Stimulated activated naive CD4-positive, alpha-beta T cell (primary cell): ENCODE measurements at places on chromosomes 5 and 9.
A peak's percentile ranks its signal among the peaks of the same experiment; 100 is the strongest.

DNA sequence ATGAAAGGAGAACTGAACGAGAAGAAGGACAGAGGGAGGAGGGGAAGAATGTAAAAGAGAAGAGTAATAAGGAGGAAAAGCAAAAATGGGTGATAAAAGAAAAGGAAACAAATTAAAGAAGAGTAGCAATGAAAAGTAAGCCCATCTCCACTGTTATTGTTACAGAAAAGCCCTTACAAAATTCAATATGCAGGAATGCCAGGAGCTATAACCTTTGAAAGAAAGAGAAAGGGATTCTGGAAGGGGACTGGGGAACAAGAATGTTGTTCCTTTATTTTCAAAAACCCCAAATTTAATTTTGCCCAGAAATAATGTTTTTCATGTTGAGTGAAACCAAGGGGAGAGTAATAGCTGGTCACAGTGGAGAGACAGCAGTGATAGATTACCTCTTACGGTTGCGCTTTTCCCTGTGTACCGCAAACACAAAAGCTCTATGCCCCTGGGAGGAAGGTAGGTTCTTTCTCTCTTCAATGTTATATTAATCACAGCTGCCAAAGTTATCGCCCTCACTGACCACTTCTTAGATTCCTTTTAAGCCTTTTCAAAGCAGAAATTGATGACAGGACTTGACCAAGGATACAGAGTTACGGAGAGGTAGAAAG is 86.7 kb downstream of the BRINP1 start:
- DNase-seq, result no peak

- no peak for DNase-seq
These were observed 29.7 kb downstream of the TEX10 start for GRCh38 chr9:100322954-100323536.

DNA sequence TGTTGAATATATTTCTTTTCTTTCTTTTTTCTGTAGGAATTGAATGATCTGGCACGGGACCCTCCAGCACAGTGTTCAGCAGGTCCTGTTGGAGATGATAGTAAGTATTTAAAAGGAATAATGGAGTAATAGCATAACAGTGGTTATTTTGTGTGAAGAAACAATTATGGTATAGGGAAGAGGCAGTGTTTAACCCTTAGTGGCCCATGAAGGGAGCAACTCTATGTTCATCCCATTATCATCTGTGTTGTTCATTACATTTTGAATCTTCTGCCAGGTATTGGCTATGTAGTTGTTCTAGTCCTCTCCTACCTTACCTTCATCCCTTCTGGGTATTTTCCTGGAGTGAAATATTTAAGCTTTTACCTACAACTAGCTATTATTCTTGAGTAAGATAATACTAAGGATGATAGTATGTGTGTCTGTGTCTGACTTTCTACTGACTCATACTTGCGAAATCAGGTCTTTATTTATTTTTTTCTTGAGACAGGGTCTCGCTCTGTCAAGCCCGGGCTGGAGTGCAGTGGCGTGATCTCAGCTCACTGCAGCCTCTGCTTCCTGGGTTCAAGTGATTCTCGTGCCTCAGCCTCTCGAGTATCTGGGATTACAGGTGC is 39.3 kb downstream of the UBE2D2 start:
- no peak for DNase-seq

- no peak for DNase-seq
These were observed 73.2 kb downstream of the SH3PXD2B start for GRCh38 chr5:172380987-172381643.

DNA sequence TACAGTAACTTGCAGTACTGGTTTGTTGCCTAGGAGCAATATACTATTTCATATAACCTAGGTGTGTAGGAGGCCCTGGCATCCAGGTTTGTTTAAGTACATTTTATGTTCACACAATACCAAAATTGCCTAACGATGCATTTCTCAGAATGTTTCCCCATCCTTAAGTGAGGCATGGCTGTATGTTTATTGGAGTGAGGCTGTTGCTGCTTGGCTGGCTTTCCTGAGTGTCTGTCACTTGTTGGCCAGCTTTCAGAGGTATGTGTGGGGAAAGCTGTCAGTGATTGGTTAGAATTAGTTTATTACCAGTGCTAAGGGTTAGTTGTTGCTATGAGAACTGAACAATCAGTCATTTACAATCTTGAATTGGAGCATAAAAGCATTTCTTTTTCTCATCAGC is 154.1 kb upstream of the CDH12 start:
- no peak for DNase-seq

- no peak for DNase-seq
These were observed 269.8 kb upstream of the RFX3 start for GRCh38 chr9:3795556-3795955.

GRCh38 chr5:84017523-84018172 is 297.0 kb upstream of the HAPLN1 start:
- no peak for DNase-seq

DNA sequence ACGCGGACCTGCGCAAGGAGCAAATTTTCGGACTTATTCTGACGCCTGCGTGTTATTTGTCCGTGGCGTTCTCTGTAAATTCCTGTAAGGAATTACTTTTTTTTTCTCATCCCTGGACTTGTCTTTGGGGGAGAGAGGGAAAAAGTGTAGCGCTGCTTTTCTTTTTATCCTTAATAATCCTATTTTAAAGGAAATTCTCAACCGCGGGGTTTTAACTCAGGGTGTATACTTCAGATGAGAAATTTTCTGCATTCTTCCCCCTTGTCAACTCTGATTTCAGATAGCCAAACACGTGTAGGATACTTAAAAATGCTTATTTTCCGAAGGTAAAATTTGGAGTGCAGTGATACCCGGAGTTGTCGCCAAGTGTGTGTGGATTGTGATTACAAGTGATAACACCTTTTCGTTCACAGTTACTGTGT is 853 bp downstream of the DCP2 start:
- DNase-seq, result no peak

DNA sequence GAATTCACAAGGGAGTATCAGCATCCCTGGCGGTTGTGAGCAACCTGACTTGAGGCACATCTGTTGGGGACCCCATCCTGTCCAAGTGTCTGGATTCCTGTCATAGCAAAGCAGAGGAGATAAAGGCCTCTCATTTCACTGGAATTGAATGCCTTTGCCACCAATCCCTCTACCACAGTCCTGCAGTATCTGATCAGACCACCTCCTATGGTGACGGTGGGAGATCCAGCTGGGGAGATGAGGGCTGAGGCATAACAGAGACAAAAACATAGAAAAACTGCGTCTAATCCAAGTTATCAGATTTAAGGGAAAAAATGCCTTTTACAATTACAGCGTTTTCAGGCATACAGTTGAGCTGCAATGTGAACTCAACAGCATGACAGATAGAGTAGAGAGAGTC is 160.7 kb upstream of the TRPC7 start:
- DNase-seq, result no peak

DNA sequence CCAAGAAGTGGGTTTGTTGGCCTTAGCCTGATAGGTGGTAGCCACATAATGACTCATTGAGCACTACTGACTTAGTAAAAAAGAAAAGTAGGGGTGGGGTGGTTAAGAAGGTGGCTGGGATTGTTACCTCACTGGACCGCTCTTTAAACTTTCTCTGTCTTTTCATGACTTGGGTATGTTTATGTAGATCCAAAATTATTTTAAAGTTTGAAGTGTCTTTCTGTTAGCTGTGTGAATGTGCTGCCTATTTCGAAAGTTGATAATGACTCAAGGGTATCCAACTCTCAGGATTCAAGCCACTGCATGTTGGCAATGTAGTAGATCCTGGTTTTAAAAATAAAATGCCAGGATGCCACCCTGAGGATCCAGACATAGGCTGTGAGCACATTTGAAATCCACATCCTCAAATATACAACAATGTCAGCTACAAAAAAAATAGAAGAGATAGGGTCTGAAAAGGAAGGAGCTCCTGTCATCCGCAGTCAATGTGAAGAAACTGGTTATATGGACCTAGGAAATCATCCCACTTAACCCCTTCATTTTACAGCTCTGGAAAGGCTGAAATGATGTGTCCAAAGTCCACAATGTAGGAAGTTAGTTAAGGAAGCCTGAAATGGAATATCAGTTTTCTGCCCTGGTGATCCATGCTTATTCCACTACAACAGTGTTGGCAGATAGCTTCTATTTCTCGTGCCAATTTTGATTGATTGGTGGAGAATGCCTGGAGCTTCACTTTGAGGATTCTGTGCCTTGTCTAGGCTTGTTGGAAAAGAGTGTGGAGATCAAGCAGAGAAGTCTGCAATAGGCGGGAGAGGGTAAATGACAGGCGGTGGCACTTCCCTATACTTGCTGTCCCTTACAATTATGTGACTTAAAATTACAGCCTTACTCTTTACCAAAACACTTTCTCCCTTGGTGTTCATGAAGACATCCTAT is 23.4 kb downstream of the ZNF462 start:
- DNase-seq, result no peak

- DNase-seq, result no peak
These were observed 510.2 kb downstream of the PRELID2 start for GRCh38 chr5:145324767-145325479.

- no peak for DNase-seq
These were observed 2.3 kb downstream of the FAM170A start for GRCh38 chr5:119631660-119632059.

GRCh38 chr5:62084391-62084790 is 221.6 kb upstream of the KIF2A start:
- no peak for DNase-seq

DNA sequence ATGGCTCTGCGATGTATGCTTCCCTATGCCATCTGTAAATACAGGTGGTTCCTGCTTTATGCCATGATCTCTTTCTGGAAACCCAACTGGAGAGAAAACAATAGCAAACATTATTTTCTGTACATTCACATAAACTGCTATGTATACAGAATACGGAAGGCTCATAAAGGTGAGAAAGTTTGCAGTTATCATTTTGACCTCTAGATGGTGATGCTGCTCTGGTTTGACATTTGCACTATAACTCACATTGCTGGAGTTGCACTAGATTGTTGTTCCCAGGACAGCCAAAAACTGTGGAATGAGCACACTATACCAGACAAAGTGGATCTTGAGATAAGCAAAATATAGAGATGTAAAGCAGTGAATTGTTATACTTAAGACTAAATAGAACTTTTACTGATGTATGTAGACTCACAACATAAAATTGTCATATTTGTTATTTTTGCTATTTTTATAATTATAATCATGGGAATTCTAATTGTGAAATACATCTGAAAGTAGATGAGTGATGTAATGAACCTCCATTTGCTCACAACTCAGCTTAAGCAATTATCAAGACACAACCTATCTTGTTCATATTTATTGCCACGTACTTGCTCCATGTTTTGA is 246.5 kb downstream of the PTPRD start:
- no peak for DNase-seq

DNA sequence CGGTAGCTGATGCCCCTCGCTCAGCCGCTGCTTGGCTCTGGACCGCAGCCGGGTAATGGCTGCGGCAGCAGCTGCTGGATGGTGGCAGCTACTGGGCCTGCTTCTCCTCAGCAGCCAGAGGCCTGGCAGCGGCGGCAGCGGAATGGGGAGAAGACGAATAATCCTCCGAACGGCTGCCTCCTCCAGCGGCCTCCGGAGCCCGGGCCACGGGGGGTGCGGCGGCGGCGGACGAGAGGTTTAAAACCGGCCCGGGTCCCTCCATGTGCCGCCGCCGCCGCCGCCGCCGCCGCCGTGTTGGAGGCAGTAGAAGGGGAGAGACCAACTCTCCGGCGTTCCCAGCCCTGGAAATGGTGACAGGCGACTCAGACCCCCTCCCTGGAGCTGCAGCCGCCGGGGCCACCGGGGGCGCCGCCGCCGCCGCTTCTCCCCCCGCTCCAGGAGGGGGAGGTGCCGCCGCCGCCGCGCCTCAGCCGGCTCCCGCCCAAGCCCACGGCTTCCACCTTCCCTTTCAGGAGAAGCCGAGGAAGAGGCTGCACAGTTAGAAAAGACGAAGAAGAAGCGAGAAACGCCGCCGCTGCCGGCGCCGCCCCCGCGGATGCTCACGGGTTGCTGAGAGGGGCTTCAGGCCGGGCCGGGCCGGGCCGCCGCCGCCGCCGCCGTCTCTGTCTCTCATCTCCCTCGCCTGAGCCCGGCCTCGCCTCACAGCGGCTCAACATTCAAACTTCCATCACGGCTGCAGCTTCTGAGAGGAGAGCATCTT is 118.4 kb upstream of the PRSS3 start:
- DNase-seq, result peak; percentile 10

- no peak for DNase-seq
These were observed 120.1 kb downstream of the ZNF622 start for GRCh38 chr5:16345454-16345853.

- DNase-seq, result no peak
These were observed 76.1 kb downstream of the SHB start for GRCh38 chr9:37992924-37993349.

DNA sequence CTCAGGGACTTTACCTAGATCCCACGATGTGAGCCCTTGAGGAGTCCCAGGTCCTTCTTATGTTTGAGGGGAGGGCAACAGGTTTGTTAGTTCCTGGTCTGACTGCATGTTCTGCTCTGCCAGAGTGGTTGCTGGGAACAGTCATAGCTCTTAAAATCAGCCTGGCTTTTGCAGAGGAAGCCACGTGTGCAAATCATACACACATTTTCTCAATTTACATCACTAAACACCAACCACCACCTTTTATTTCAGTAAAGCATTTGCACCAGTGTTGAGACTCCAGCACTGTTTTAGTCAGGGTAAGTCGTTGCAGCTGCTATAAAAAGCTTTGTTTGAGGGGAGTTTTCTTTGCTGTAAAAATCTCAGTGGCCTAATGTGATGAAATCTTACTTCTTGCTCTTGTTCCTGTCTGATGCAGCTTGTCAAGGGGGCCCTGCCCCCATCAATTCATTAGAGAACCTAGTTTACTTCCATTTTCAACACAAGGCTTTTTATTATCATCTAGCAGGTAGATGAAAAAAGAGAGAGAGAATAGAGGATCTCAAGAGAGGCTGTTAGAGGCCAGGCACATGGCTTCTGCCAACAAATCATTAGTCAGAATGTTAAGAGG is 70.3 kb upstream of the VCAN start:
- no peak for DNase-seq

- no peak for DNase-seq
These were observed 16.3 kb upstream of the SLC12A7 start for GRCh38 chr5:1127959-1128785.

DNA sequence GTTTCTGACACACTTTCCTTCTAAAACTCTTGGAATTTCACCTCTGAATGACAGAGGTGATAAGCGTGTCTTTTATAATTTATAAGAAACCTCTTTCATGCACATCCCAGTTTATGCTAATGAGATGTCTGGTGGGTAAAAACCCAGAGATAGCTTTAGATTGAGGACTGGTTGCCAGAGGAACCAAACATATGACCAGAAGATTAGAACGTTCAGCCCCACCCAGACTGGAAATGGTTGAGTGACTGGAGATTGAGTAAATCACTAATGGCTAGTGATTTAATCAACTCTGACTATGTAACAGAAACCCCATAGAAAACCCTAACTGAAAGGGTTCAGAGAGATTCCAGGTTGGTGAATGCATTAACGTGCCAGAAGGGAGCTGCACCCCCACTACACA is 69.2 kb downstream of the CDH18 start:
- DNase-seq, result no peak
